ENCODE measurements at places on chromosomes 16 and 17.

DNA sequence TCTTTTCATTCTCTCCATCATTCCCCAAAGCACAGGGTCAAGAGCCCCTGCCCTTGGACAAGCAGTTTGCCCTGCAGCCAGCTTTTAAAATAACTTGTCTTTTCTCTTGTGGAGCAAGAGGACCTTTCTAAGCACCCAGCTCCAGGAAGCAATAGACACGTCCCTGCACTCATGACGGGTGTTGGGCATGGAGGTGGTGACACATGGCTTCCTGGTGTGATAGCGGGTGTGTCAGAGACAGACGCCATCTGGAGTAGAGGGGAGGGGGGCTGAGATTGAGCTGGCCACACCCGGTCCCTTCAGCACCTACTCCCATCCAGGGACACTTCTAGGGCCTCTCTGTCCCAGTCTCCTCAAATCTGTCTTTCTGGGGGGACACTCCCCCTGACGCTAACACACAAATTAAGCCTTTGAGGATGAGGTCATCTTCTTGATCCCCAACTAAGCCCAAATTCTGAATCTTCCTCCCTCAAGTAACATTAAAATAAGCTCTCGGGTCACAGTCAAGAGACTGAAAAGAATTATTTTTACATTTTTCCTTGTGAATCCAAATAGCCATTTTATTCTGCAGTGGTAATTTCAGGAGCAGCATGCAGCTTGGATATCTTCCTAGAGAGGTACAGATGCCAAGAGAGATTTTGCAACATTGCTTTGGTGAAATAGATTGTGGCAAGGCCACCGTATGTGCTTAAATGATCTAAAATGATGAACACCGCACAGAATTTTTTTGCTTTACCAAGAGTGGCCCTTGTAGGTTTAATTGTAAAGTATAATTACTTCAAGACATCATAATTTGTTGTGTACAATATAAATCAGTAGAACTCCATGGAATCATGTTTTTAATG is 216.6 kb upstream of the IRX3 start:
- no peak for DNase-seq

- no peak for DNase-seq
Observed at GRCh38 chr17:81022344-81022676, 12.6 kb upstream of the BAIAP2 start.

DNA sequence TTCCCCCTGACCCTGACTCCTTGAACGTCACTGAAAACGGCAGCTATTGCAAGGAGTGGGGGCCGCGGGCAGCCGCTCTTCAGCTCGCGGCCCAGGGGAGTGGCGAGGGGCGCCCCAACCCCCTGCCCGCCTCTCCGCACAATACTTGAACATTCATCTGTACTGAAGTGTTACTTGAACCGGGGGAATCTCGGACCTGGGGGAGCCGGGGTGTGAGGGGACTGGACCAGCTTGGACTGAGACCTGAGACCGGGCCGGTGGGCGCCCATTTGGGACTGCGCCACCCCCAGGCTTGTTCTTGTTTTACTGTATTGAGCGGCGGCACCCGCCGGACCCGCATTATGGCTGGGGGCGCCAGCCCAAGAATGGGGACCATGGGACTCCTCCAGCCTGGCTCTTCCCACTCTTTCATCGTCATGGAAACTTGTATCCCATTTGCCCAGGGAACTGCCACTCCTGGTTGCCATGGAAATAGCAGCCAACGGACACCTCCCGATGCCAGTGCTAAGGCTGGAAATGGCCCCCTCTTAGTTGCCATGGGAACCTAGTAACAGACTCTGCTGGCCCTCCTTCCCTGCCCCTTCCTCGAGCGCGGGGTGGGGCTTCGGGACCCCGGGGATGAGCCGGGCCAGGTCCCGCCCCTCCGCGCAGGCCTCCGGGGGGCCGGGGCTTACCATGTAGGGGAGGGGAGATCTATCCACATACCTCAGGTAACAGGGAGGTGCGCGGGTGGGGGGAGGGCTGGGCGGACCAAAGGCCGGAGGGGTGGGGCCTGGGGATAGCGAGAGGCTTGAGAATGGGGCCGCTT is 805 bp upstream of the ORAI3 start:
- peak; percentile 94 for DNase-seq

DNA sequence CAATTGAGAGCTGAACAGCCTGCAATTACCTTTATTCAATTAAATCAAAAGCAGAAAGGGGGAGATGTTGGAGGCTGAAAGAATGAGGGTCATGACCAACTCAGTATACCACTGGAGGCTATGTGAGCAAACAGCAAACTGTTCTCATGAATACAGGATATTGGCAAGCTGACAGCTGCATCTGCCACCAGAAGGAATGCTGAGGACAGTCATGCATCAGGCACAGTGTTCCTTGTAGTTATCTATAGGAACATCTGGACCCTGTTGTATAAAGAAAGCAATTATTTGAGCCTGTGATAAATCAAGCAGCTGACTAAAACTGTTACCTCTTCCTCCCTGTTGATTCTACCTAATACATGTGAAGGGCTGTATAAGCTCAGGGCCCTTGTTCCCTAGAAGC is 2064.6 kb downstream of the TP53TG3F start:
- DNase-seq = no peak

GRCh38 chr16:6193718-6194117 is 1096.1 kb upstream of the EEF2KMT start:
- DNase-seq = no peak

GRCh38 chr17:534071-534691 is 180.5 kb downstream of the VPS53 start:
- no peak for DNase-seq

GRCh38 chr17:61837175-61838051 is 25.9 kb downstream of the BRIP1 start:
- peak; percentile 34 for DNase-seq

GRCh38 chr17:56978441-56979090 is 635 bp downstream of the SCPEP1 start:
- DNase-seq = no peak

DNA sequence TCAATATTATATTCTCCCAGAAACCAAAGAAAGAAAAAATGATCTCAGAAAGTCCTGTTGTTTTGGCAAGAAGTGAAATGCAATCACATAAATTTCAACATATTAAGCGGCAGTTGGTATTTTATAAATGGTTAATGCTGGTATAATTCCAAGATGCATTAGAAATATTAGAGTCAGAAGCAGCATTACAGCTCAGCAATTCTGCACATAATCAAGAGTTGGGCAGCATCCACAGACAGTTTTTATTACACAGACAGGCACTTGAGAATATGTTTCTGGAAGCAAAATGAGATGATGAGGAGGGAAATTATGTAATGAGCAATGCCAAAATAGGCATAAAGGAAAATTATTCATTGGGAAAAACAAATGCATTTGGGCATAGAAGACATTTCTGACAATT is 148.1 kb downstream of the KCNJ2 start:
- no peak for DNase-seq

DNA sequence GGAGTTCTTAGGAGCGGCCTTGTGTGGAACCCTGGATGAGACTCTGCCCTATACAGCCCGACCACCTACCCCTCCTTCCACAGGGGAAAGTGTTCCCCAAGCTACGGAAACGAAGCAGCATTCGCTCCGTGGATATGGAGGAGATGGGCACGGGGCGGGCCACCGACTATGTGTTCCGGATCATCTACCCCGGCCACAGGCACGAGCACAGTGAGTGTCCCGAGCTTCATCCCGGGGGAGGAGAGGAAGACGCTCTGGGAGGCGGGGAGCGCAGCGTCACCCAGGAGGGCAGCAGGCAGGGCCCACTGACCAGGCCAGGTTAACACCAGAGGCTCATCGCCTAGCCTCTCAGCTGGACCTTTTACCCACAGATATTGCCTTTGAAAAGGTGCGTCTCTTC is 27.8 kb downstream of the SGSM2 start:
- no peak for DNase-seq

DNA sequence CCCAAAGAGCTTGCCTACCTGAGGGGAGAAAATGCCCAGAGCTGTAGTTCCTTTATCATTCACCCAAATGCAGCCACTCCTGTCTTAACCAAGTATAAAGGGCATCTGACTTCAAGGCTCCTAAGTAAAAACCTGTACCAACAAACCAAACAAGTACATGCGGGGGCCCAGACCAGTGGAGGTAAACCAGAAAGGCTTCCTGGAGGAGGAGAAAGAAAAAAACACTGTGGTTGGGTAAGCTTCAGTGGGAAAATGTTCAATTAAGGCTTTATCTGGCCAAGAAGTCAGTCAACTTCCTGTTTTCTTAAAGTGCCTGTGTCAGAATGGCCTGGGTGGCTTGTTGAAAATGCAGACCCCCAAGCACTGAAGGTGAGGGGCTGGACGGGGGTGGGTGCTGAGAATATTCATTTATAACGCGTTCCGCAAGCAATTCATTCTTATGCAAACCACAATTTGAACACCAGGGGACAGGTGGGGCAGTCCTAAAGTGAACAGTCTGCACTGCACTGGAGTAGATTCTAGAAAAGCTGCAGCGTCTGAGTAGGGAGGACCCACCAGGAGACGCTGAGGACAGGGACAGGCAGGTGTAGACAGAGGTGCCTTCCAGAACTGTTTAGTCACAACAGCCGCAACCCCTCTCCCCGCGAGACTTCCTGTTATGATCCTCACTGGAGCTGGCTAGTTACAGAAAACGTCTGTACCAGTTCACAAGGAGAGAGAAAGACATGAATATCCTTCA is 467.1 kb downstream of the SOX9 start:
- no peak for DNase-seq

GRCh38 chr17:81387100-81388090 is 7.9 kb upstream of the BAHCC1 start:
- DNase-seq = no peak

GRCh38 chr17:32558326-32558955 is 71.6 kb downstream of the CDK5R1 start:
- DNase-seq = no peak

DNA sequence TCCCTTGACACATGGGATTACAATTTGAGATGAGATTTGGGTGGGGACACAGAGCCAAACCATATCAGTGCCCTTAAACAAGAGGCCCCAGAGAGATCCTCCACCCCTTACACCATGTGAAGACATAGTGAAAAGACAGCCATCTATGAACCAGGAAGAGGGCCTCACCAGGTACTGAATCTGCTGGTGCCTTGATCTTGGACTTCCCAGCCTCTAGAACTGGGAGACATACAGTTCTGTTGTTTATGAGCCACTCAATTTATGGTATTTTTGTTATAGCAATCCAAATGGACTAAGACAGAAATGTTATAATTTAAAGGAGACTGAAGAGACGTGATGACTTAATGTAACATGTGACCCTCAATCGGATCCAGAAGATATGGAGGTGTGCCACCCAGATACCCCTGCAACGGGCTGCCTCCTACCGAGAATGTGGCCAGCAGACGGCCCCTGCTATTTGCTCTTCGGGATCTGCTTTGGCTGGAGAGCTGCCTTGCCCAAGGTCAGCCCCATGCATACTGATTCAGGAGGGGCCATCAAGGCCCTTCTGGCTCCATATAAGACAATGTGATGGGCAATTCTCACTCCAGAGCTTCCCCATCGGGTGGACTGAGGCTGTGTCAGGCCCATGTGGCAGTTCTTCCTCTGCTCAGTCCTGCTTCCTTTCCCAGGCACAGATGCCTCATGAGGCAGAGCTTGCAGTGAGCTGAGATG is 80.6 kb downstream of the NETO2 start:
- no peak for DNase-seq

DNA sequence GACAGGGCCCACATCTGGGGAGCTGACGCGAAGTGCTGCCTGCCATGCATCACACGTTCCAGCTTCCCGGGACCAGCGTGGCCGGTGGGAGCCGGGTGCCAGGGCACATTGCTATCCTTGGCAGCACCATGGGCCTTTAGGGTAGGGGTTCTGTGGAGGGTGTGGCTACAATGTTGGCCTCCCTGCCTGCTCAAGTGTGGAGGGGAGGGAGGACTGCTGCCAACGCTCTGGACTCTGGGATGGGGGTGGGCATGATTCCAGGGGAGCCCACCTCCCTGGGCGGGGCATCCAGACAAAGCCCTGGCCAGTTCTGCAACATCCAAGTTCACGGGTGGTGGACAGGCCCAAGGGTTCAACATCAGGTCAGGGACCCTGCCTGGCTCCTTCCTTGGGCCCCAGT is 13.9 kb downstream of the GRB7 start:
- no peak for DNase-seq

DNA sequence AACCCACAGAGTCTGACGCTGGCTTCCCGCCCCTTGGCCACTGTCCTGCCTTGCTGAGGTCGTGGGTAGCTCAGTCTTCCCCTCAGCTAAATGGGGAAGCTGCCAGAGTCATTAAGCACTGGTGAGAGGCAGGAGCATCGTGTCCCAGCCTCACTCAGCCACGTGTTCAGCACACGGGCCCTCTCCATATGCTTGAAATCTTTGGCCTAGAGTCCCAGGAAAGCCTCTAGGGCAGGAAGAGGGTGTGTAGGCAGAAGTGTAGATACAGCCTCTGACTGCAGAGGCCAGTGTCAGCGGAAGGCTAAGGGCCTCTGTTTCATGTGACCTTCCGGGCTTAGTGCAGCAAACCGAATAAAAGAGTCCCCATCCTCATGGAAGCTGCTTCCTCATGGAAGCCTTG is 4.1 kb downstream of the DHODH start:
- DNase-seq = no peak

- DNase-seq = no peak
Observed at GRCh38 chr16:19660432-19660831, 57.6 kb downstream of the KNOP1 start.

- DNase-seq = no peak
Observed at GRCh38 chr17:41680426-41681040, 8.2 kb upstream of the EIF1 start.

- no peak for DNase-seq
Observed at GRCh38 chr17:19421926-19422325, 10.9 kb downstream of the RNF112 start.
